ENCODE measurements at places on chromosomes 6 and 20. TPM values are rescaled to one million over a fixed set of nuclear protein-coding genes. Genes with fewer than 3 reads are reported as not detected.

DNA sequence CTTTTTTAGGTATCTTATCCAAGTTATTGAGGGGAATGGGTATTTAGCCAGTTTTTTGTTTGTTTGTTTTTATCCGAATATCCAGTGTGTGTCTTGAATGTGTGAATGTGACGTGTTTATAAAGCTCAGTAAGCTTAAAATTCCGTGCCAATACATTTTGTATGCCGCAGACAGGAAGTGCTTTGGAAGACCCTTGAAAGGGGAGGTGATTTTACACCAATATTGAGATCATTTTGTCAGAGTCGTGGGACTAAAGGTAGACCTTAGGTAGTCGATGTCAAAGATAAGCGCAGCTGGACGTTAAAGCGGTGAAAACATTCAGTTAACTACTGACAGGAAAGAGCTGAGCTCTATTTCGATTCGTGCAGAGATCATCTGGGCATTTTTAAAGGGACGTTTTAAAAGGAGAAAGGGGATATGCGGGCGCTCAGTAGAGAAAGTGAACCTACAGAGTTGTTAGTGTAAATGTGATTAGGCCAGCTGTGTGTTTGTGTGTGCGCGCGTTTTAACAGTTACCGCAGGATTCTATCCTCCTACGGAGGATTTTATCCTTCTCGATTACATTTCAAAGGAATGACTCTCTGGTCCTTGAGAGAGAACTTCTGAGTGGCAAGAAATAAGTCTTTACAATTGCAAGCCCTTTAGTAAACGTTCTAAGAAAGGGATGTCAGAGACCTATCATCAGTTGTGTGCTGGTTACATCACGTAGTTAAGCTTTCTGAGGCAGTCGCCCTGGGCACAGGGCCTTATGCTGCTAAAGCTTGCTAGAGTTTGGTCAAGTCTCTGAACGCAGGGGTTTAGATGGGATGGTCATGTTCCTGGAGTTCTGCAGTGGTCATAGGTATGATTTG lies 625 bp upstream of the ECHDC1 start:
- H3K27me3 ChIP-seq: no peaks in the 10 kb centered on the region
- H3K36me3 ChIP-seq: peaks cover 30% of the 10 kb centered on the region
- H3K4me1 ChIP-seq: peaks cover 6% of the 10 kb centered on the region
- peak; percentile 12 for DNase-seq
- no peak overlapping the region for H3K27ac ChIP-seq

DNA sequence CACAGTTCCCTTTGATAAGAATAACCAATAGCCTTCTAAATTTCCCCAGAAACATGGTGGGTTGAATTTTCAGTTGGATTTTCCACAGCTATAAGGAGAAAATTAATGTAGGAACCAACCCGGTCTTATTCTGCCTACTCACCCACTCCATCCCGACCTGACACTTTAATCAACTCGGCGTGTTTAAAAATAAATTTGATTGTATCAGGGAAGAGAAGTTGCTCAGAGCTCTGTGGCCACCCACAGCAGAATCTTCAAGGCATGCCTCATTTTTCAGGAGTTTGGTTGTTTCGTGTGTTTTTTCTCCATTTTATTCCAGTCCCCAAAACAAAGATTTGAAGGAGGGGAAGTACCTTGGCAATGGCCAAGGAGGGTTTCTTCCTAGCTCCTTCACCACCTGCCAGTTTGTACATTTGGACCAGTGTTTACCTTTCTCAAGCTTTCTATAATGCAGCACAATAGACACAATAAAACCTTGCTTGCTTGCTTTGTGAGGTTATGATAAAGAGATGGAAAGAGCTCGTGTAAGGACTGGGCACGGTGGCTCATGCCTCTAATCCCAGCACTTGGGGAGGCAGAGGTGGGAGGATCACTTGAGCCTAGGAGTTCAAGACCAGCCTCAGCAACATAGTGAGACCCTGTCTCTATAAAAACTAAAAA lies 297.2 kb upstream of the JARID2 start:
- no peak overlapping the region for H3K27ac ChIP-seq
- no peak overlapping the region for H3K4me3 ChIP-seq
- no peaks in the 10 kb centered on the region for H3K36me3 ChIP-seq
- no peaks in the 10 kb centered on the region for H3K27me3 ChIP-seq
- DNase-seq: no peak
- H3K4me1 ChIP-seq: no peaks in the 10 kb centered on the region

DNA sequence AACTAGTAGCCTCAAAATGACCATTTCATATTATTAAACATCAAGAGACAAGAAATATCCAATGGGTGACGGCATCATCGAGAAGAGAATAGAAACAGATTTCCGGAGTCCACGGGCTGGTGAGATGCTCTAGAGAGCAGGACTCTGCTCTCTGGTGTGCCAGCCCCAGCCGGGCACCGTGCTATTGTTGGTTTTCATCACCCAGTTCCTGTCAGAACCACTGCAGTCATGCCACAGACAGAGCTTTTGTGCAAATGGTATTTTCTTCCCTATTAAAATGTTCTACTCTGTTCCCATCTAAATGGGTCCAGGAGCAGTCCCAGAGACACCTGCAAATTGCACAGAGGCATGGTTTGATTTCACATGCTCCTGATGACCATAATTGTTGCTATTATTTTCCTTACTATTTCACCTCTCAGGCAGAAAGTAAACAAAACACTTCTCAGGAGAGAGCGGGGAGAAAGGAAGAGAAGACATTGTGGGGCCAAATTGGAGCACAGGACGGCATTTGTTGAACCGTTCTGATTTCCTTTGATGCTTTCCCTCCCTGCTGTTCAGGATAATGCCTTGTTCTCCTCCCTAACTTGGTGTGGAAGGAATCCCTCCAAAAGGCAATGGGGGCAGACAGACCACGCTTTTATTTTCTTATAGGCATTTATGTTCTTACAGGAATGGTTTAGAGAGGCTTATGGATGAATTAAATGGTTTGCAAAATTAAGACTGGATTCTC lies 11.4 kb upstream of the RAMACL start:
- H3K4me3 ChIP-seq: no peak overlapping the region
- H3K36me3 ChIP-seq: no peaks in the 10 kb centered on the region
- H3K27ac ChIP-seq: no peak overlapping the region
- no peak for DNase-seq
- no peaks in the 10 kb centered on the region for H3K27me3 ChIP-seq

DNA sequence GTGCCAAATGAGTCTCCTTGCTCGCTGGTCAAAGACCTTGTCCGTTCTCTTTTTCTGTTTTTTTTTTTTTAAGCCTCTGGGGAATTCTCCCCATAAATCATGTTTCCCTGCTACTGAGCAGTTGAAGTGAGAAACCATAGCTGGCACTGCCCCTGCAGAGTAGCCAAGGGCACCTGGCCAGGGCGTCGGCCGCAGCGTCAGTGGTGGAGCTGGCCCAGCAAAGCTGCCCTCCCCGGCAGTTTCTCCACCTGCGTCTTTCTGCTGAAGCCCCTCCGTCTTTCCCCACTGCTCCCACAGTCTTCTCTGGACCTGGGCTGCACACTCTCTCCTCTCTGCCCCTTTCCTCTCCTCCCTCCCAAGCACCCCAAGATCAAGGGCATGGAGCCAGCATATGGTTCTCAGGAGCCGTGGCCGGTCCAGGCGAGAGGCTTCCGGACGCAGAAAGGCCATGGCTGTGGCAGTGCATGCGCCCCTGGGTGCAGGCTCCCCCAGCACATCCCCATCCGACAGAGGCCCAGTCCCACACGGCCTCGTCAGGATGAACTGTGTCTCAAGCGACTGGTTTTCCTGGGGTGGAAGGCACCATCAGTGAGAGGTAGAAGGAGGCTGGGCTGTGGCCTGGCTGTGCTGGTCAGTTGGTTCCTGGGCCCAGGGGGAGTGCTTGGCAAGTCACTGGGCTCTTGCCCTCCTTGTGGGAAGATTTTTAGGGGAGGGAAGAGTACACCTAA lies 218.1 kb downstream of the ERMARD start:
- H3K4me3 ChIP-seq: no peak overlapping the region
- H3K27me3 ChIP-seq: no peaks in the 10 kb centered on the region
- DNase-seq: no peak

DNA sequence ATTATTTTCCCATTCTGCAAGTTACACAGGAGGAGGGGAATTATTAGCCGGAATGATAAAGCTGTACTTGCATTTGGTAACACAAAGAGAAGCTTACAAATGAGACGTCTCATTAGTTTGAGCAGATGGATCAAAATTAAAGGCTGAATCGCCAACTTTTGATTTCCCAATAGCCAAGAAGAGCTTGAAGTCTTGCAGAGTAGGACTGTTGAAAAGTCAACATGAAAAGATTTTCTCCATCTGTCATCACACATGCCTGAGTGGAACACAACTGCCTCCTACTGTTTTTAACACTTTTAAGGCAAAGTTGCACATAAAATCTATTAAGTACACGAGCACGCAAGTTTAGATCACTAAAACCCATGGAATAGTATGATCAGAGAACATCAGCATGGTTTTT lies 176.2 kb downstream of the ASCC3 start:
- peaks cover 16% of the 10 kb centered on the region for H3K4me1 ChIP-seq
- H3K36me3 ChIP-seq: peaks cover 32% of the 10 kb centered on the region
- no peaks in the 10 kb centered on the region for H3K27me3 ChIP-seq
- H3K4me3 ChIP-seq: no peak overlapping the region

The MAP3K5 gene
- 4.4 TPM for total RNA-seq

The METTL24 gene
- not detected for total RNA-seq

DNA sequence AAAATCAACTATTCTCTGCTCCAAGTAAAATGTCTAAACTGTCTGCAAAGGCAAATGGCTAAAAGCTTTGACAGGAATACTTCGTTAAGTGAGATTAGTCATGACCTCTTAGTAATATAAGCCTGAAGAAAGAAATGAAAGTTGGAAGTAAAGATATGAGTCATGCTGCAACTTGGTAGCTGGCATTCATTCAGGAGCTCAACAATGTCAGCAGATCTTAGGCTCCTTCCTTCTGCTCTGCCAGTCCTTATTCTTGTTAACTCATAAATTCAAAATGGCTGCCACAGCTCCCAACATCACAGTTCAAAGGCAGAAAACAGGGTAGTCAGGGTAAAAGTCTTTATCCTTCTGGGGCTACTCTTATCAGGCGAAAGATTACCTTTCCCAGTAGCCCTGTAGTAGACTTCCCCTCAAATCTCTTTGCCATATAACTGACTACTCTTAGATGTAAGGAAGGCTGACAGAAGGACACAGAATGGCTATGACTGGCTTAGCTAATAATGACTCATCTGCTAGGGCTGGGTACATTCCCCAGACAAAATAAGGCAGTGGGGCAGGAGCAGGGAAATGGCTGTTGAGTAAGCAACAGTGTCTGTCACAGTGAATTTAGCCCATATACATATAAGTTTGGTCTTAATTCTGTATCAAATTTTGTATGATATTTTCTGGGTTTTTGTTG lies 24.4 kb upstream of the C6orf62 start:
- peak; percentile 52 for DNase-seq
- no peaks in the 10 kb centered on the region for H3K27me3 ChIP-seq
- peaks cover 21% of the 10 kb centered on the region for H3K4me1 ChIP-seq
- H3K4me3 ChIP-seq: peak overlapping the region; percentile 11

DNA sequence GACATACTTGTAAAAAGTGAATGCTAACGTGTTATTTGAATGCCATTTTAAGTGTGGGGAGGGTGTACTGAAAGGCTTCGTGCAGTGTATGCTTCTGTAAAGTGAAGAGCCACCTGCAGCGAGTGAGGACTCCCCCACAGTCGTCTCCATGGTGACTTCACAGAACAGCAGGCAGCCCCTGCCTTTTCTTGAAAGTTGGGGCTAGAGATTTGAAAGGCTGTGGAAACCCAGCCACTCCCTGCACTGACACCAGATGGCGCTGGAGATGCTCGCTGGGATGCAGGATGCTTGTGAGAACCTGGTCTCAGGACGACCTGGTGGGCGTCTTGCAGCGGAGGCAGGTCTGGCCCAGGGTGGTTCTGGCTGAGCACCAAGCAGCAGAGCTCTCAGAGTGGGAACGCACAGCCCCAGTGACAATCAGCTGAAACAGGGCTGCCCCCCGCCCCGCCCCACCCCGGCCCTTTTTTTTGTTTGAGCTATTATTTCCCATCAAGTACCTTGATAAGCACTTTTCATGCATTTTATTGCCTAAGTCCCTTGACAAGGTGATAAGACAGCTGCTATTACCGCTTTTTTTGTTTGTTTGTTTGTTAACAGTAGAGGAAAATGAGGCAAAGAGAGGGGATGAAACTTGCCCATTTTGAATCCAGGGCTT lies 150.3 kb downstream of the SYCP2 start:
- no peak overlapping the region for H3K27ac ChIP-seq
- no peaks in the 10 kb centered on the region for H3K4me1 ChIP-seq
- no peaks in the 10 kb centered on the region for H3K27me3 ChIP-seq
- H3K4me3 ChIP-seq: no peak overlapping the region
- no peaks in the 10 kb centered on the region for H3K36me3 ChIP-seq
- peak; percentile 71 for DNase-seq

- no peaks in the 10 kb centered on the region for H3K4me1 ChIP-seq
- peaks cover 6% of the 10 kb centered on the region for H3K36me3 ChIP-seq
Measured at GRCh38 chr6:5771759-5772390, 234.8 kb downstream of the NRN1 start.

The SEMG1 gene
- total RNA-seq: not detected

- H3K4me1 ChIP-seq: no peaks in the 10 kb centered on the region
- H3K27ac ChIP-seq: no peak overlapping the region
- H3K27me3 ChIP-seq: peaks cover 1% of the 10 kb centered on the region
Measured at GRCh38 chr6:4567141-4567540, 209.1 kb upstream of the CDYL start.

DNA sequence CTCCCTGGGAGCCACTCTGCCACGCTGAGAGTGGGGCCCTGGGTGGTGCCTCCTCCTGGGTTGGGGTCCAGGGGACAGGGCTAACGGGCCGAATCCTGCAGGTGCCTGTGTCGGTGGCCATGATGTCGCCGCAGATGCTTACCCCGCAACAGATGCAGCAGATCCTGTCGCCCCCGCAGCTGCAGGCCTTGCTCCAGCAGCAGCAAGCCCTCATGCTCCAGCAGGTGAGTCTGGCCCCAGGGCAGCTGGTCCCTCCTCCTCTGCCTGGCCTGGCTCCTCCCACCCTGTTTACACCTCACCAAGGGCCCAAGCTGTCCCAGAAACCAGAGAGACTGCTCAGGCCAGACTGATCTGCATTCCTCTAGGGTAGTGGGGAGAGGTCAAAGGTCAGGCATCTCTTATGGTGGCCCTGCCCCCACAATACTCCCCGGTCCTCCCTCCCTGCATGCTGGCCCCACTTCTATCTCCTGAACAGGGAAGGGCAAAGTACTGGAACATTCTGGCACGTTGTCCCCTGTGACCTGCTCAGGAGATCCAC lies 38.6 kb downstream of the FOXP4 start:
- H3K4me1 ChIP-seq: peaks cover 3% of the 10 kb centered on the region
- no peak overlapping the region for H3K4me3 ChIP-seq
- H3K27ac ChIP-seq: no peak overlapping the region
- H3K36me3 ChIP-seq: no peaks in the 10 kb centered on the region
- DNase-seq: no peak

DNA sequence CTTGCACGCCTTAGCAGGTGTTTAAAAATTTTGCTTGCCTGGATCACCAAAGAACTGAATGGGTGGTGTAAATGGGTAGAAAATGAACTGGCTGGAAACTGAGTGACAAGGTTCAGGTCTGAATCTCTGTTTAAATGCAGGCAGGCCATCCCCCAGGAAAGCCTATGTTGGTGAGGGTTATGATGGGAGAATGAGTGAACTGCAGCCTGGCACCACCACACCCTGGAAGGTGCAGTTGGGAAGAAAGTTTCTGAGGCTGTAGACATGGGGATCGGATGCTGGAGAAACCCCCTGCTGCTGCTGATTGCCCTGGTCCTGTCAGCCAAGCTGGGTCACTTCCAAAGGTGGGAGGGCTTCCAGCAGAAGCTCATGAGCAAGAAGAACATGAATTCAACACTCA lies 519 bp downstream of the CSTL1 start:
- H3K27me3 ChIP-seq: no peaks in the 10 kb centered on the region
- H3K36me3 ChIP-seq: no peaks in the 10 kb centered on the region
- H3K4me3 ChIP-seq: no peak overlapping the region
- H3K27ac ChIP-seq: no peak overlapping the region
- no peak for DNase-seq

The OR2H1 gene
- not detected for total RNA-seq

- H3K4me1 ChIP-seq: no peaks in the 10 kb centered on the region
- no peak overlapping the region for H3K4me3 ChIP-seq
- H3K27ac ChIP-seq: no peak overlapping the region
- no peak for DNase-seq
Measured at GRCh38 chr6:50025258-50025657, 3.5 kb upstream of the DEFB110 start.
